ENCODE measurements at places on chromosomes 4 and X. TPM values are rescaled to one million over a fixed set of nuclear protein-coding genes. Genes with fewer than 3 reads are reported as not detected.

PABPC1L2B gene
- total RNA-seq: not detected

ARHGEF6 gene
- total RNA-seq: 16.3 TPM

F8A3 gene
- 1.9 TPM for total RNA-seq

SLIT2 gene
- total RNA-seq: 17.2 TPM

NPNT gene
- 43.8 TPM for total RNA-seq

CCNQ gene
- total RNA-seq: 15.7 TPM

GAGE13 gene
- not detected for total RNA-seq

PCDH7 gene
- 126 TPM for total RNA-seq

APLN gene
- 3.1 TPM for total RNA-seq

SASH3 gene
- total RNA-seq: 0.94 TPM

PTTG2 gene
- not detected for total RNA-seq

Measured in parietal lobe (tissue), 2 donors.